ENCODE measurements at places on chromosomes 6 and 20. TPM values are rescaled to one million over a fixed set of nuclear protein-coding genes. Genes with fewer than 3 reads are reported as not detected.

GRCh38 chr6:17768388-17768787 is 61.7 kb upstream of the NUP153 start:
- H3K4me3 ChIP-seq, result no peak overlapping the region
- H3K27ac ChIP-seq, result no peak overlapping the region
- no peaks in the 10 kb centered on the region for H3K4me1 ChIP-seq
- DNase-seq, result no peak

The AK9 gene
- total RNA-seq, result 2.5 TPM

GRCh38 chr20:37257988-37258387 is 3.6 kb downstream of the GHRH start:
- no peaks in the 10 kb centered on the region for H3K4me1 ChIP-seq
- no peaks in the 10 kb centered on the region for H3K36me3 ChIP-seq
- no peak overlapping the region for H3K27ac ChIP-seq
- no peak overlapping the region for H3K4me3 ChIP-seq

The GTSF1L gene
- total RNA-seq, result not detected

- H3K4me3 ChIP-seq, result no peak overlapping the region
- DNase-seq, result no peak
- H3K4me1 ChIP-seq, result peaks cover 10% of the 10 kb centered on the region
- H3K27ac ChIP-seq, result no peak overlapping the region
Measured at GRCh38 chr6:4848382-4849068, 72.3 kb downstream of the CDYL start.

The NOL4L gene
- total RNA-seq, result 4.4 TPM

- no peaks in the 10 kb centered on the region for H3K36me3 ChIP-seq
- DNase-seq, result no peak
- H3K27me3 ChIP-seq, result no peaks in the 10 kb centered on the region
- H3K4me3 ChIP-seq, result no peak overlapping the region
- no peaks in the 10 kb centered on the region for H3K4me1 ChIP-seq
- no peak overlapping the region for H3K27ac ChIP-seq
Measured at GRCh38 chr6:166803471-166803870, 152.9 kb downstream of the RNASET2 start.

- no peaks in the 10 kb centered on the region for H3K4me1 ChIP-seq
- H3K27ac ChIP-seq, result no peak overlapping the region
- no peak overlapping the region for H3K4me3 ChIP-seq
Measured at GRCh38 chr20:10922506-10922905, 248.7 kb upstream of the JAG1 start.

DNA sequence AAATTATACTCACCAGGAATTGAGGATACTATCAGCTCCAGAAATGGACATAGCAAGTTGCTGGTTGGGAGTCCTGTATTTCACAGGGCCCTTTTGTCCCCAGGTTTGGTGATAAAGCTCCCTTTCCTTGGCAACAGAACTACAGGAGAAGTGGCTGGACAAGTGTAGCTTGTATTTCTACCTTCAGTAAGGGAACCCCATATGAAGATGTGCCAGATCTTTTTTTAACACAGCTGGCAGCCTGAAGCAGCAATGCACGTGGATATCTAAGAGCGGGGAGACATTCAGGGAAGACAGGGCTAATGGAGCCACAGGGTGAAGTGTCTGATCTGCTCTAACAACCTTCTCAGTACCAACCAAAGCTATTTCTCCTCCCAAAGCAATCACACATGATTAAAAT is 373.9 kb upstream of the ID4 start:
- no peaks in the 10 kb centered on the region for H3K27me3 ChIP-seq
- H3K36me3 ChIP-seq, result no peaks in the 10 kb centered on the region
- H3K4me3 ChIP-seq, result no peak overlapping the region
- no peaks in the 10 kb centered on the region for H3K4me1 ChIP-seq
- no peak for DNase-seq

DNA sequence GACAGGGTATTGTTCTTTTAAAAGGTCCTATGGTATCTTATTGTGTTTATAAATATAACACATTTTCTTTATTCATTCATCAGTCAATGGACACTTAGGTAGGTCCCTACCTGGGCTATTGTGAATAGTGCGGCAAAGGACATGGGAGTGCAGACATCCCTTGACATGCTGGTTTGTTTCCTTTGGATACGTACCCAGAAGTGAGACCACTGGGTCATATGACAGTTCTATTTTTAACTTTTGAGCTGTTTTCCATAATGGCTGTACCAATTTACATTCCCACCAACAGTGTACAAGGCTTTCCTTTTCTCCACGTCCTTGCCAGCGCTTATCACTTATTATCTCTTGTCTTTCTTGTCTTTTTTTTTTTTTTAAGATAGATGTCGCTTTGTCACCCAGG is 627.5 kb downstream of the PRKN start:
- DNase-seq, result no peak
- no peak overlapping the region for H3K4me3 ChIP-seq
- H3K36me3 ChIP-seq, result no peaks in the 10 kb centered on the region
- no peaks in the 10 kb centered on the region for H3K27me3 ChIP-seq

GRCh38 chr6:33880766-33881165 is 77.0 kb upstream of the MLN start:
- no peaks in the 10 kb centered on the region for H3K27me3 ChIP-seq
- H3K4me1 ChIP-seq, result no peaks in the 10 kb centered on the region
- no peak overlapping the region for H3K4me3 ChIP-seq
- H3K27ac ChIP-seq, result no peak overlapping the region
- DNase-seq, result no peak

The UST gene
- total RNA-seq, result 1.9 TPM

DNA sequence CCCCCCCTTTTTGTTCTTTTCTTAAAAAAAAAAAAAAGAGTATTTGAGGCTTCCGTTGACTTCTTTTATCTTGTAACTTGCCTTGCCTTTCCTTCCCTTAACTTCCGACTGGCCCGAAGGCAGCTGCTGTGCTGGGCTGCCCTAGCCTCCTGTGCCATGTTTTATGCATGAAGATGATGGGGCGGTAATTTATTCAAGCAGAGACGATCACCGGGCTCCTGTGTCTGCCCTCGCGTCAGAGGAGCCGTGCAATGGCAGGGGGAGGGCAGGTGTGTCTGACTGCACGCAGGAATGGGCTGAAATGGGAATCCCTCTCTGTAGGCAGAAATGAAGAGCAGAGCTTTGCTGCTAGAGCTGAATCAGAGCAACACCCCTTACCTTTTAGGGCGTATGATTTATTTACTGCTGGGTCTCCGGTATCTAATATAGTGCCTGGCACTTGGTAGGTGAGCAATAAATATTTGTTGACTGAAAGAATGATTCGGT is 106.3 kb upstream of the RIPOR2 start:
- no peak overlapping the region for H3K4me3 ChIP-seq
- H3K27me3 ChIP-seq, result no peaks in the 10 kb centered on the region
- no peak for DNase-seq
- H3K4me1 ChIP-seq, result no peaks in the 10 kb centered on the region
- no peaks in the 10 kb centered on the region for H3K36me3 ChIP-seq

GRCh38 chr20:50980071-50980681 is 21.6 kb downstream of the MOCS3 start:
- no peak for DNase-seq
- H3K4me3 ChIP-seq, result no peak overlapping the region
- H3K27ac ChIP-seq, result no peak overlapping the region
- H3K27me3 ChIP-seq, result no peaks in the 10 kb centered on the region
- H3K36me3 ChIP-seq, result no peaks in the 10 kb centered on the region

The MPC1 gene
- total RNA-seq, result 298 TPM

GRCh38 chr6:30005482-30005881 is 55.6 kb upstream of the POLR1H start:
- no peak overlapping the region for H3K27ac ChIP-seq
- DNase-seq, result no peak
- H3K4me1 ChIP-seq, result peaks cover 9% of the 10 kb centered on the region
- H3K4me3 ChIP-seq, result no peak overlapping the region

- peak; percentile 33 for DNase-seq
- no peak overlapping the region for H3K27ac ChIP-seq
- H3K27me3 ChIP-seq, result no peaks in the 10 kb centered on the region
- H3K4me1 ChIP-seq, result peaks cover 18% of the 10 kb centered on the region
Measured at GRCh38 chr6:169793408-169793807, 42.0 kb downstream of the ERMARD start.

DNA sequence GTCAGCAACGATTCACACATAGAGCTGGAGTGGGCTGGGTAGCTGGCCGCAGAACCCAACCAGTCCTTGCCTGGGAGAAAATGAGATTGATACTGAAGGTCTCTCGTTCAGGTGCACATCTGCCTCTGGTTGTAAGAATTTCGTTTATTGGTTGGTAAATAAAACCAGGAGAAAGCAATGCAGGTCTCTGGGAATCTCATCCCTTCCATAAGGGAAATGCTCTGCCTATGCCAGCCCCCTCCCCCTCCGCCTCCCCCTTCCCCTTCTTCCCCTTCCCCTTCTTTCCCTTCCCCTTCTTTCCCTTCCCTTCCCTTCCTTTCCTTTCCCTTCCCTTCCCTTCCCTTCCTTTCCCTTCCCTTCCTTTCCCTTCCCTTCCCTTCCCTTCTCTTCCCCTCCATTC is 107.3 kb downstream of the DTD1 start:
- no peak for DNase-seq
- H3K27me3 ChIP-seq, result no peaks in the 10 kb centered on the region
- no peaks in the 10 kb centered on the region for H3K4me1 ChIP-seq
- no peak overlapping the region for H3K4me3 ChIP-seq
- no peaks in the 10 kb centered on the region for H3K36me3 ChIP-seq
- H3K27ac ChIP-seq, result no peak overlapping the region

DNA sequence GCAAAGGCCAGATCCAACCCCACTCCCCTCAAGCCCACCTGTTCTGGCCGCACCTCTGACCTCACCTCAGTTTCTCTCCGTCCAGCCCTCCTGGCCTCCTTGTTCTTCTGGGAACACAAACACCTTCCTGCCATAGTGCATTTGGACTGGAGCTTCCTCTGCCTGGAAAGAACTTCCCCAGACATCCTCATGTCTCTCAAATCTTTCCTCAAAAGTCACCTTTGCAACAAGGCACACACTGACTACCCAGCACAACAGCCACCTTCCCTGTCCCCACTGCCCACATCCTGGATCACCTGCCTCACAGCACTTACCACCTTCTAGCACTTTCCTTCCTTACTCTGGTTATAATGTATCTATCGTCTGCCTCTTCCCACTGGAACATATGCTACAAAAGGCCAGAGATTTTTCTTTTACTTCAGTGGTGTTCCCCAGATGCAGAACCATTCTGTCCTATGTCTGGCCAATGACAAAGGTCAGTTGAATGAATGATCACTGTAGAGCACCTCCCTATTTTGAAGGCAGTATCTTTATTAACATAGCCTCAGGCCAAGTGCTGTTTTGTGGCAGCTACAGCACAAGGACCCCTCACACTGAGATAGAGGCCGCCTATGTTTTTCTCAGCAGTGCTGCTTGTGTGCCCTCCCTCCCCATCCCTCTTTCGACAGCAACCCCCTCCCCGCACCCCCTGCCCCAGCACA is 4.1 kb downstream of the HLA-B start:
- no peaks in the 10 kb centered on the region for H3K27me3 ChIP-seq
- DNase-seq, result no peak
- H3K4me1 ChIP-seq, result no peaks in the 10 kb centered on the region

The FKBP1A gene
- total RNA-seq, result 58.8 TPM

DNA sequence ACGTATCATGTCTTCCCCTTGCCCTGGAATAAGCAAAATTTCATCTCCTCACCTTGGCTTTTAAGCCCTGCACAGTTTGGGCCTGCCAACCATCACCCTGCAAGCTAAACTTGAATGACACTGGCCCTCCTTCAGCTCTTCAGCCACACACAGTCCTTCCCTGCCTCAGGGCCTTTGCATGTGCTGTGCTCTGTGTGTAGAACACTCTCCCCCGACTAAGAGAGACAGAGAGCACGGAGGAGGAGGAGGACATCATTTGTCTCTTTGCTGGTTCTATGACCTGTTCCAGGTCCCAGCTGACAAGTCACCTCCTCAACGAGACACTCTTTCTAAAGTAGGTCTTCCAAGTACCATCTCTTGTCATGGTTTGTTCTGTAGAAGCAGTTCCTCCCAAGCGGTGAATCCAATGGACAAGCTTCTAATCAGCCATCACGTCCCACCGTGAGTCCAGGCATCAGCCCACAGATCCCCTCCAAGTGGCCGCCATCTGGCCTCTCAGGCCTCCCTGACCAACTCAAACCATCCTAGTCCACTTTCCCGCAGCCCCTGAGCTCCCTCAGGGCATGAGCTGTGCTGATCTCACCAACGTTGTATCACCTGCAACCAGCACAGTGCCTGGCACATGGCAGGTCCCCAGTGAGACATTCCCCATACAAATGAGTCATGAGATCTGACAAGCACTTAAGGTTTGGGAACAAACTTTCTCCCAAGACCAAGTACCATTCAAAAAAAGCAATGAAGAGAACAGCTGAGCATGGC is 30.5 kb downstream of the NFATC2 start:
- H3K36me3 ChIP-seq, result no peaks in the 10 kb centered on the region
- no peaks in the 10 kb centered on the region for H3K27me3 ChIP-seq
- no peak overlapping the region for H3K4me3 ChIP-seq
- no peak for DNase-seq
- H3K27ac ChIP-seq, result no peak overlapping the region

- no peak overlapping the region for H3K27ac ChIP-seq
- H3K27me3 ChIP-seq, result no peaks in the 10 kb centered on the region
- H3K4me3 ChIP-seq, result no peak overlapping the region
- H3K36me3 ChIP-seq, result no peaks in the 10 kb centered on the region
Measured at GRCh38 chr6:149289192-149289781, 28.2 kb upstream of the TAB2 start.

The C20orf141 gene
- not detected for total RNA-seq

DNA sequence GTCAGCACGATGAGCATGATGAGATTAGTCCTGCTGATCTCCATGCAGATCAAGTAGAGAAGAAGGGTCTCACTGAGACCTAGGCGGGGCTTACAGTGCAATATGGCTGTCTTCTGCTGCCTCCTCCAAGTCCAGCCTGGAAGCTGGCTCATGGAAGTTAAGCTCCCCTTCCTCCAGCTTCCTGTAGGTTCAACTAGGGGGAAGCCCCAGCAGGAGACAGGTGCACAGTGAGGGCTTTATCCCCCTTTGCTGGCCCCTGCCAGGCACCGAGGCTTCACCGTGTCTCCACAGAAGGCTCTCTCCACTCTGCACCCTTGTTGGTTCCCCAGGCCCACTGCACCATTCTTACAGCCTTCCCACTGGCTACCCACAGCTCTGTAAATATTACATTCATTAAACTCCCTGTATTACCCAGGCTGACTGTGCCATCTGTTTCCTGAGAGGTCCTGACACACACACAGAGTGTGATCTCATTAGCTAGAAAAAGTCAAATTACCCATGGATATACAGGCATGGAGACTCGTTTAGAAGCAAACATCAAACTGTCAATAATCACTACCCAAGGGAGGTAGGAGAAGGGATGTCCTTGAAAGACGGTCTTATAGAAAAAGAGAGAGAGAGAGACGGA is 90.4 kb downstream of the SLC2A10 start:
- no peaks in the 10 kb centered on the region for H3K27me3 ChIP-seq
- H3K4me1 ChIP-seq, result no peaks in the 10 kb centered on the region
- no peaks in the 10 kb centered on the region for H3K36me3 ChIP-seq
- no peak overlapping the region for H3K27ac ChIP-seq
- no peak overlapping the region for H3K4me3 ChIP-seq

GRCh38 chr20:39146394-39146793 is 184.2 kb downstream of the DHX35 start:
- no peaks in the 10 kb centered on the region for H3K4me1 ChIP-seq
- no peaks in the 10 kb centered on the region for H3K36me3 ChIP-seq
- DNase-seq, result no peak
- H3K27me3 ChIP-seq, result no peaks in the 10 kb centered on the region
- no peak overlapping the region for H3K27ac ChIP-seq

Data from right lobe of liver (tissue), 6 donors.